NCI-H1436 treated with DMSO at 0.1 percent for 48 hours (cell line): ENCODE measurements at places on chromosomes 3 and 15.

DNA sequence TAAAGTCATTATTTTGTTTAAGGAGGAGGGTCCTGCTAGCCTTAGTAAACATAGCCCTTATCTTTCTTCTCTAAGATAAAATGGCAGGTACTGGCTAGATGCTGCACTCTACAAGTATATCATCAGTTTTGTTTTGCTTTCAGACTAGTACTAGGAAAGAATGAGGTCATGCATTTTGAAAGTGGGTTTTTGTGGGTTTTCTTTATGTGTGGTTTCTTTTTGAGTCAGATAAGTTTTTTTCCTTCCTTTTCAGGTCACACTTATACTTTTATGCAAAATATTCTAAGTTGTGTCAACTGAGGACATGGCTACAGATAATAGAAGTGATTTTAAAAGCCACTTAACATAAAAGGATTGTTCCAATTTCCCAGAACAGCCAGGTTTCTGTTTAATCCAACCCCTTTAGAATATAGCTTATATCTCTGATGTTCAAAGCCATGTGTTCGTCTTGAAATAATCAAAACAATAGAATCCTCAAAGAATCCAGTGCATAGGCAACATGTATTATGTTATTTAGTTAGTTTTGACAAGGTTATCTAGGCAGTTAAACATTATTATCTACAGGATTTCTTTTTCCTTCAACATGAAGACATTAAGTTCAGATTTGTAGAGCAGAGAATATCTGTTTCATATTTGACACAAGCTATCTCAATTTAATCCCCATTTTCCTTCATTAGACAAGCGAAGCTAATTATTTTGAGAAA, 406.2 kb downstream of the RBMS3 start:
- DNase-seq, result no peak

DNA sequence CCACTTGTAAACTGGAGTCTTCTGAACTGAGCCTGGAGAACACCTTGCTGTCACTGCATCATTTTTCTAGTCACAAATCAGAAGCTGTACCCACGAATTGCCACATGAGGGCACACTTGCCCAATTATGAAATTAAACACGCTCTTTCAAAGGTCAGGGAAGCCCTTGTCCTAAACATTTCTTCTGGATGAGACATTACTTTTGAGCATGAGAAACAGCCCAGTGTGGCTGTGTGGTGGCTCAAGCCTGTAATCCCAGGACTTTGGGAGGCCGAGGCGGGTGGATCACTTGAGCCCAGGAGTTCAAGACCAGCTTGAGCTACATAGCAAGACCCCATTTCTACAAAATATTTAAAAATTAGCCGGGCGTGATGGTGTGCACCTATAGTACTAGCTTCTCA, 27.5 kb upstream of the CFAP161 start:
- no peak for DNase-seq

DNA sequence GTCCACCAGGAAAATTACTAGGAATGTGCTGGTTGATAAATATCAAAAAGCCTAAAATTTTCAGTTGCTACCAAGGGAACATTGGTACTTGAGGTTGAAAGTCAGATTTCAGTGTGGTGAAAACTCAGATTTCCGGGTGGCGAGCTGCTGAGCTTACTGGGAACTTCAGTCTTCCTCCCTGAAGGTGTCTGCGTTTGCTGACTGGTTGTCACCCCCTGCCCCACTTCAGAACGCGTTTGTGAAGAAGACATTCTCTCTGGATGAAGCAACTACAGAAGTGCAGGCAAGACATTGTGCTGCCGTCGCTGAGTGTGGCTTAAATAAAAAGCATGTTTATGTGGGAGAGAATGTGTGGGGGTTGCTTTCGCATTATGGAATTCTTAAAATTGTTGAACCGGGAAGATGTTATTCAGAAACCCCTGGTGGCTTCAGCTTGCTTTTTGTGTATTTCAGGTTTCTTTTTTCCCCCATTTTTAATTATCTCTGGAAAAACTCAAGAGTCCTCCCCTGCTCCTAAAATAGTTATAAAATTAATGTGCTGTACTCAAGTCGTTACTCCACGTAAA, 7.1 kb downstream of the FAM81A start:
- DNase-seq, result no peak

DNA sequence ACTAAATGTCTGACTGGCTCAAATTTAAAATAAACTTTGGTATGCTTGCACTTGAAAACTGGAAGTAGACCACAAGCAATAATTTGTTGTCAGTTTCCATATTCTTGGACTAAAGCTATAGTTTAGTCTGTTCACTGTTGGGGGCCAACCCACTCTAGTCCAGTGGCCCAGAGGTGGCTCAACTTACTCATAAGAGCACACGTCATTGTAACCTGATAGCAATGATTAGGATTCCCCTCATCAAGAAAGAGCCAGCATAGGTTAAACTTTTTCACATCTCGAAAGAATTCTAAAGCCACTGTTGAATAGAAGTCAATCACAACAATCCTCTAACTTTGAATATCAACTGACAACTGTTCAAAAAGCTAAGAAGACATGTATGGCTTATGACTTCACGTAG, 147.0 kb downstream of the MEIS2 start:
- no peak for DNase-seq

- DNase-seq, result no peak
Observed at GRCh38 chr3:2944628-2945027, 165.5 kb downstream of the IL5RA start.

DNA sequence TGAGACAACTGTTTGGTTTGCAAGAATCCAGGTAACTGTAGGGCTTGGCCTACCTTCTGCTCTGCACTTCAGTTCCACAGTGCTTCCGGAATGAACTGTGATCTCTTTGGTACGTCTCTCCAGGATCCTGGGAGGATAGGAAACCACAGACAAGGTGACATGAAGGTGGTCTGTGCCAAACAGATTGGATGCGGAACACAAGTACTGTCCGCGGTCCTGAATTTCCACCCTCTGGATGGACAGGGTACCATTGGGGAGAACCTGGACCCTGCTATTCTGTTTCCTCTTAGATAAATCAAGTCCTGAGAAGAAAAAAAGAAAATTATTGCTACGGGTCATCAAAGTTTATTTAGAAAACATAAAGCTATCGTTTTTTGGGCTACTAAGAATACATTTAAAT, 17.3 kb downstream of the IGSF10 start:
- DNase-seq, result no peak

DNA sequence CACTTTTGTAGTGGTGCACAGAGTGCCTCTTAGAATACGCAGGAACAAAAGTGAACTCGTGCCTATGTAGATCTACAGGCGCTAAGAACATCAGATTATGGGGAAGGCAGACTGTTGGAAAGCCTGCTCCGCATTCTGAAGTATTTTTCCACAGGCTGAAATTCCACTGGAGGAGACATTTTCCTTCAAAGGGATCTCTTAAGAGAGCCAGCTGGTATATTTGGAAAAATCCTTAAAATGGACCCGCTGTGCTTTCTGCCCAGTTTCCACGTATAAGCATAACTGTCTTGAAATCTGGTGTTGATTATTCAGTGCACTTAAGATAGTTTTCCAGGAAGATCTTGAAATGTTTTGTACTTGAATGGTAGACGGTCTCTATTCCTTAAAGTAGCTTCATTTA, 34.7 kb upstream of the ICE2 start:
- DNase-seq, result no peak

- no peak for DNase-seq
Observed at GRCh38 chr3:68876112-68876713, 56.1 kb downstream of the TAFA4 start.

DNA sequence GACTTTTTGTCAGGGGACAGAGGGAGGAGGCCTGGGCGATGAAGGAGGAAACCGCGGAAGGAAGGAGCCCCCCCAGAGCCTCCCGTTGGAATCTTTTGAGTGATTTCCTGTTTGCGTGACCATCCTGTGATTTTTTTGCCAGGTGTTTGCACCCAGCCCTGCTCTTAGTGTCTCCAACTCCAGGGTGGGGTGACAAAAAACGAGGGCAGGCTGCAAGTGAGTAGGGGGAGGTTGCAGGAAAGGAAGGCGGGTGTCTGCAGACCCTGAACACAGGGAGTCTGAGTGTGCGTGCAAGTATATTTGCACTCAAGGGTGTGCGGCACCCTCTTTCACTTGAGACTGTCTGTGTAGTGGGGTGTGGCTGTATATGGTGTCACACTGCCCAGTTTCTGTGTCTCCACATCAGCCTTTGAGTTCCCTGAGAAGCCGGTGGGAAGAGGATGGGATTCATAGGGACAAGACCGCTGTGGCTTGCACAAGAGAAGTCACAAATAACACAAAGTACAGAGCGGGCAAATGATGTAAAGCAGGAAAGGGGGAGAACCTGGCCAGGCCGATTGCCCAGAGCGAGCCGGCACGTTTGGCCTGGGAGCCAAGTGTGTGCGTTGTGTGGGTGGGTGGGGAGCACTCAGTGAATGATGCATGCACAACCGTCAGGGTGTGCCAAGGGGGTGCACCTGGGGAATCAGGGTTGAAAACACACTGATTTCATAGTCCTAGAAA, 6.6 kb downstream of the ISLR2 start:
- no peak for DNase-seq

DNA sequence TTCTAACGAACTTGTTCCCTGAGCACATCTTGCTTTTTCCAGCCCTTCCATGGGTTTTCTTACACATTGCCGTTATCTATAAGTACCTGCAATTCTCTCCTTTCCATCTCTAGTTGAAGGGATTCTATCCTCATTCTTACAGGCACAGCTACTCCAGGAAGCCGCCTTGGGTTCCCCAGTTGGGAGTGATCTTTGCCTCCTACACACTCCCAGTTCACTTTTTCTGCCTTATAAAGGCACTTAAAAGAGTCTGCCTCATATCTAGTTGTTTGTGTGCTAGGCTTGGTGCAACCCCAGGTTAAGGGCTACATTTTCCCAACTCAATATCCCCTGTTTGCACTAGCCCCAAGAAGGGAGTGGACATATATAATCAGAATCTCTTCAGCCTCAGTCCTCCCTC, 44.0 kb upstream of the IREB2 start:
- DNase-seq, result no peak

DNA sequence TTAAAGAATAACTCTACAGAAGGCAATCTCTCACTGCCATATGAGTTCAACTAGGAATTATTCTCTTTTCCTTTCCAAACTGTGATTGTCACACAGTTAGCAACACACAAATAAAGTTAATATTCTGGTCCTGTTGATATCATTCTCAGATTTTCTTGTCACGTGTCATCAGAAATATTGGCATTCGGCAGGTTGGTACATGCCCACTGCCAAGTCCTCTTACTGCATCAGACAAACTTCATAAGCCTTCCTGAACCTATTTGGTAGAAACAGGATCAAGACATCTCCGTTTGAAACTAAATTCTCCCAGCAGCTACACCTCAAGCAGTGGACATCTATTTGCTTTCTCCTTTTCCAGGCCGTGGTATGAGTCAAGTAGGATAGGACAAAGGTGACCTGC, 177.9 kb upstream of the SOX2 start:
- DNase-seq, result no peak

- DNase-seq, result no peak
Observed at GRCh38 chr15:57607570-57608000, 15.9 kb downstream of the MYZAP start.

DNA sequence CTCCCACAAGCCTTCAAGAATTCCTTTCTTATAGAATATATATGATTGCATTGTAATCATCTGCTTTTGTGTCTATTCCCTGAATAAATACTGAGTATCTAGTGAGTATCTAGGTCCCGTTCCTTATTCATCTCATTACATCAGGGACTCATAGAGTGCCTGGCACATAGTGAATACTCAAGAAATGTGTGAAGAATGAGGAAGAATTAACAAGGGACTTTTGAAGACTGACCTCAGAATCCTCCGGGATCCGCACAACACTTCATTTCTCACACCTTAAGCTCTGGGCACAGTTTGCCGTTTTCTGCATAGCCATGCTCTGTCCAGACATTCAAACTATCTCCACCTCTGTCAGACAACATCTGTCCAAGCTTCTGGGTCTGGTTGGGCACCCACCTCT, 108.8 kb downstream of the STAC start:
- DNase-seq, result no peak

- no peak for DNase-seq
Observed at GRCh38 chr15:83204697-83205096, 2.9 kb downstream of the HDGFL3 start.

GRCh38 chr15:67781907-67782690, 43.2 kb upstream of the SKOR1 start:
- no peak for DNase-seq

DNA sequence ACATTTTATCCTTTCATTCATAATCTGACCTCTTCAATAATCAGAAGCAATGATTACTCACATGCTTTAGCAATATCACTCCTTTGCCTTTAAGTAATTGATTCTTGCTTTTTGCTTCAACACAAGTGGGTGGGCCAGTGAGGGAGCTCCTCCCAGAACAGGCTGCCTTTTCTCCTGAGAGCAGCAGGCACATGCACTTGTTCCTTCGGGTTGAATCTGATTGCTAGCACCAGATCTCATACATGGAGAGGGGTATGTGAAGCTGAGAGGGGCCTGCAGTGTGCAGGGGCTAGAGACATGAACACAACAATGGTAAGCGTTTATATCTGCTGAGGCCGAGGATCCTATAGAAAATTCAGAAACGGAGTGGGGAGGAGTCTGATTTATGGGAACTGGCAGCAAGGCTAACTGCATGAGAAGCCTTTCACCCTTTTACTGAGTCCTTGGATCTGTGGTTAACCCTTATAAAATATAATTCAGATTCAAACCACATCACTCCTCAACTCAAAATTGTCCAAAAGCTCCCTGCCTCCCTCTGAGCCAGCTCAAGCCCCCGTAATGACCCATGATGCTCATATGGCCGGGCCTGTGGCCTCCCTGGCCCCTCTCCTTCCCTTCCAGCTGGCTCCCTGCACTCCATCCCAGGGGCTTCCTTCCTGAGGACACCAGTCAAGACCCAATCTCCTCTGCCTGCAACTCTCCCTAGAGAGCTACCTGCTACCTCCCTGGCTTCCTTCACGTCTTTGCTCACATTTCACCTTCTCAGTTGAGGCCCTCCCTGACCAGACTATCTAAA, 32.4 kb downstream of the ZNF445 start:
- DNase-seq, result no peak

DNA sequence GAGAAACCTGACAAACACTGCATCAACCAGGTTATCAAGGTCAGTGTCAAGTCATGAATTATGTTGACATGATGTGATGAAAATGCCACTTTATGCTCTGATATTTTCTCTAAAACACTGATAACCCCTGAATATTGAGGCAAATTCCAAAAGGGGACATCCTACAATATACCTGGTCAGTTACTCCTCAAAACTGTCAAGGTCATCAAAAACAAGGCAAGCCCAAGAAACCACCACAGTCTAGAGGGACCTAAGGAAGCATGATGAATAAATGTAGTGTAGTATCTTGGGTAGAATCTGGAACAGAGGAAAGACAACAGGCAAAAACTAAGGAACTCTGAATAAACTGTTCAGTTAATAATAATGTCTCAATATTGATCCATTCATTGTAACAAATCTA, 275.3 kb upstream of the THRB start:
- no peak for DNase-seq

DNA sequence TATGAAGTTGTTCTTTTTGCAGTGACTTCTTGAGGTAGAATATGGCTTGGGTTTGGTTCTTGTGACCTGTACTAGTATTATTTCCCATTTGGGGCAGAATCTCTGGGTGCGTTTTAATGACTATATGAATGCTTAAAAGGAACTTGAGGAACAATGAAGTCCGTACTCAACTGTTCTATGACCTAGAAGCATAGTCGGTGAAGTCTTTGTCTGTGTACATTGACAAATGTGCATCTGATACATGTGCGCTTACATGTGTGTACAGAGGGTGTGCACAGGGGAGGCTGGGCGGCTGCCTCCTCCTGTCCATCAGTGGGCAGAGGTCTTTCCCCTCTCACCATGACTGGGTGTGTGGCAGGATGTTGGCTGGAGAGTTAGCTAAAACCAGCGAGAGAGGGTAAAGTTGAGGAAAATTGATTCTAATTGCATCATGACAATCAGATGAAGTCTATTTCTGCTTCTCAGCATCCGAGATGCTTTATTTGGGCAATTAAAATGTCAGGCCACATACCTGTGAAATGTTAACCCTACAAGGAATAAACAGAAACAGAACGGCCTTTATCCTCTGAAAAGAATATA, 1.0 kb upstream of the NR2F2 start:
- no peak for DNase-seq
